ENCODE measurements at places on chromosomes 3 and 15.

- no peak for DNase-seq
Measured at GRCh38 chr3:189779166-189779565, 148.0 kb downstream of the TP63 start.

DNA sequence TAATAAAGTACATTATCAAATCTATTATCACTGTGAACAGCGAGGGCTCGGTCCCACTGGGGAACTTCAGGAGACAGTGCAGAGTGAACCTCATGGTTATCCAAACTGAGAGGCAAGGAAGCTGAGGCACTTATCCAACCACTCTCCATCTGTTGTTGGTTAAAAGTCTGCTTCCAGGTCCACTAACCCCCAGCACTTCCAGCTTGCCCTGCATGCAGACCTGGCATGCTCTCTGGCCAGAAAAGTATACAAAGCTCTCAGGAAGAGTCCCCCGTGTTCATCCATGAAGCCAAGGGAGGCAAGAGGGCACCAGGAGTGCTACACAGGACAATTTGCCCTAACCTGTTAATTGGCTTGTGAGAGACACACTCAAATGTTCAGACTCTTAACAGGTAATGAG lies 36.0 kb downstream of the FBN1 start:
- no peak for DNase-seq

DNA sequence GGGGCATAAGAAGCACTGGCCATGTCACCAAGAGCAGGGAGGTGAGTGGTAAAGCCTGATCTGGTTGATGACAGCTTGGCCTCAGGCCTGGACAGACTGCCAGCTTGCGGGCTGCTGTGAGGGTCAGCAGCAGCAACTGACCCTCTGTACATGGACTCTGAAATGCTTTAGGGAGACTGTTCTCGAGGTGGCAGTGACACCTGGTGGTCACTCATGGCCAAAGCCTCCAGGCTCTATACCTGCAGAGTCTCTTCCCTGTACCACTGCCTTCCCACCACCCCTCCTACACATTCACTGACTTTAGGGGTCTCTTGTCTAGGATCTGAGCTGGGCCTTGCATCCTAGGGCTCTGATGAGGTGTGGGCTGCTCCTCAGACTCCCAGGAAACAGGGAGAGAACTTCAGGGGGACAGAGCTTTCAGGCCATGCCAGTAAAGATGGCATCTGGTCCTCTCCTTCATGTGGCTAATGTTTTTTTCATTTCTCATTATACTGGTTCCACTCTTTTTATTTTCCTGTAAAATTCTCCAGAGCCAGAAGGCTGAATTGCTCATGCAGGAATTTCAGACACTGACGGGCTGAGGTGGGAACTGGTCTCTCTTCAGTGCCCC lies 17.2 kb upstream of the TIMP4 start:
- DNase-seq = no peak

DNA sequence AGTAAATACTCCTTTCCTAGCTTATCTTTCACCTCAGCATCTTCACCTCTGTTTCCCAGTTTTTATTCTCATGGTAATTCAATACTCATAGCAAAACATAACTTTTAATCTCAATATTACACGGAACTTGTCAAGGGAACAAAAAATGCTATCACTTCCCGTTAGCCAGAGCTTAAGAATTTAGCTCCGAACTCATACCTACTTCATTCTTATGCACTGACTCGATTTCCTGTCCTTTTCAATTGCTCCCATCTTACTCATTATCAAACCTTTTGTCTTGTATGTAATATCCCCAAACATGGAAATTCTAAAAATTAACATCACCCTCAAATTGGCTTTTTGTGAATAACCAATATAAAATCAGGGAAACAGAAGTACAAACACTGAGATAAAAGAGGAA lies 28.2 kb downstream of the MYEF2 start:
- no peak for DNase-seq

DNA sequence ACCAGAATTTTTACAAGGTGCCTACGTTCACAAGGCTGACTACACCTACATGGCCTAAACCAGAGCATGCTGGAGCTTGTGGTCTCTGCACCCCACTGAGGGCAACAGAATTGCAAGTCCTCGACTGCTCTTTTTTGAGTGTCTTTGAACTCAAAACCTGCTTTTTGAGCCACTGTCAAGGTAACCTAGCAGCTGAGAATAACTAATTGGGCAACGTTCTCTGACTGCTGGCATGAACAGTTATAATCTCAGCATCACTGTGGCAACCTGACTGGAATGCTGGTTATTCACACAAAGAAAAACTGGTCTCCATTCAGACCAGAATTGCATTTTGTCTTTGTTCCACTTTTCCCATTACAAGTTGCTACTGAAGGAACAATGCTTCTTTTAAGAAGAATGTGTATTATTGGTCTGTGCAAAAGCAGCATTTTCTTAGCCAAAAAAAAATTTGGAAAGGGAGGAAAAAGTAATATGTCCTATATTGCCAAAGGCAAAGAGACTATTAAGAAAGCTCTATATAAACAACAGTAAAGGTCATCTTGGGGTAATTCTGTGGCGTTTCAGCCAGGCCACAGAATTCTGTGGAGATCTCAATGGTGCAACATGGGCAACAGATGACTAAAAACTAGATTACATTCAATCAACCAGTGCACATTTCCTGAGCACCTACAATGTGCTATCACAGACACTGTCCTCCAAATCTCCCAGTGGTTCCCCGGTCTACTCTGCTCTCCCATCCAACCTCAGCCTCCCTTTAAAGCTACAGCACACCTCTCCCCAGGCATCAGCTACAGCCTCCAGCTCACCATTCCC lies 76.8 kb downstream of the TNIK start:
- no peak for DNase-seq

GRCh38 chr3:106485802-106486201 lies 617.0 kb upstream of the CBLB start:
- DNase-seq = no peak

DNA sequence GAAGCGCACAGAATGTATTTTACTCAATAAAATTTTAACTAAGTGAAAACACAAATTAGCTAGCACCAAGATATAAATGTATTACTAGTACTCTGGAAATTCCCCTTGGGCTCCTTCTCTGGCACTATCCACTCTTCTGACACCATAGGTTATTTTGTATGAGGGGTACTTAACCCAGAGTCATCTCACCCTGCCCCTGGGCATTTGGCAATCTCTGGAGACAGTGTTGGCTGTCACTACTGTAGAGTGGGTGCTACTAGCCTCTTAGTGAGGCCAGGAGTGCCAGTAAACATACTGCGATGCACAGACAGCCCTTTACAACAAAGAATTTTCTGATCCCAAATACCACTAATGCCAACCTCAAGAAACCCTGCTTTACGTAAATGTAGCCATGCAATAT lies 246.3 kb upstream of the KBTBD8 start:
- no peak for DNase-seq

DNA sequence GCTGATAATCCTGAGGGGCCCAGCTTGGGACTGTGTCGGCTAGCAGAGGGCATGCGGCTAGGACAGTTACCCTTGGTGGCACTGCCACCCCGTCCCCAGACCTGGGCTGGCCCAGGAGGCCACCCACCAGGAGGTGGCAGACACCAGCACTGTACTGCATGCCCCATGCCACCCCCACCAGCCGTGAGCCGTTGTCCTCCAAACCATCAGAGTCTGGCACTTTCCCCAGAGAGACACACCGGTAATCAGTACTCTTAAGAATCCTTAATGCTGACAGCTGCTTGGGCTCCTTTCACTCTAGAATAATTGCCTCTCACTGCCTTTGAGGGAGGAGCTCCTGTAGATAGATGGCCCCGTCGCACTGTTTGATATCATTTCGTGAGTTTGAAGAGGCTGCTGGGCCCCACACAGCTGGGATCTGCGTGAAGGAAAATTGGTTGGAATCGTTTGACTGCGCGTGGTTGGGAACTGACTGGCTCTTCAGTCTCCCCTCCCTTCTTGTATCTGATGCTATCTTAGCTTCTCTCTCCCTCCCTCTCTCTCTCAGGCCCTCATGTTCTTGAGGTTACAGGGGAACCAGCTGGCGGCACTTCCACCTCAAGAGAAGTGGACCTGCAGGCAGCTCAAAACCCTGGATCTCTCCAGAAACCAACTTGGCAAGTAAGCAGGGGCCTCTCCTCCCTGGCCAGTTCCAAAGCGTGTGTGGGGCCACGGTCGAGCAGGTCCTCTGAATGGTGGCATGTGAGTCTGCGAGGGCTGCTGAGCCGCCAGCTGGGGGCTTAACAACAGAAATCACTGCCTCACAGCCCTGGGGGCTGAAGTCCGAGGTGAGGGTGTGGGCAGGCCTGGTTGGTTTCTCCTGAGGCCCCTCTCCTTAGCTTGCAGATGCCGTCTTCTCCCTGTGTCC lies 94.9 kb downstream of the LRRK1 start:
- no peak for DNase-seq

DNA sequence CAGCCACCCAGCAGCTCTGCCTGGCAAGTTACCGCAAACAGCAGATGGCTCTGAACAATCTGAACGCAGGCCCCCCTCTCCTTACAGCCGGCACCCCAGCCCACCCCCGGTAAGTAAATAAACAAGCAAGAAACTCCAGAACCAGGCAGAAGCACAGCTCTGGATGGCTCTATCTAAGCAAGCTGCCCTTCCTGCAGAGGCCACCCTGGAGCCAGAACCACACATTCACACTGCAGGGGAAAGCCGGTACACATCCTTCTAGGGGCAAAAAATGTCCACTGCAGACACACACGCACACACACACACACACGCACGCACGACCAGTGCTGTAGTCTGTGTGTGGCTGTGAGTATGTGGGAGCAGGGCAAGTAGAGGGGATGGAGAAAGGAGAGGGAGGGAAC lies 63.9 kb downstream of the ADCY5 start:
- no peak for DNase-seq

DNA sequence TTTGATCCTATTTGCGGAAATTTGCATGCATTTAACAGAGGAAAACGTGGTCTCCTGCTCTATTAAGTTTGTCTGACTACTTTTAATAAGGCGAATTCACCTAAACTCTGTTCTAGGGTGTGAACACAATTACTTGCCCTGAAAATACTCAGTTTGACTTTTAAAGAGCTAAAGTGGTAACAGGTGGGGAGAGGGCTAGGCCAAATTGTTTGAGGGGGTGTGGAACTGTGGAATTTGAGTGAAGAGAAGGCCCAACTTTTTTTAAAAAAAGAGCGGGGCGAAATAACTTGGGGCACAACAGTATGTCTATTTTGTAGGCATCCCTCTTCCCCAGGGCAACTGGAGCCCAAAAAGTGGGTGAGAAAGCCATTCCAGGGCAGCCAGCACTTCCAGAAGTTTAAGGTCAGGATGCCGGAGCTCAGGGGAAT lies 580 bp upstream of the FXR1 start:
- DNase-seq = no peak

- DNase-seq = no peak
Measured at GRCh38 chr3:172100482-172100881, 61.1 kb downstream of the FNDC3B start.

DNA sequence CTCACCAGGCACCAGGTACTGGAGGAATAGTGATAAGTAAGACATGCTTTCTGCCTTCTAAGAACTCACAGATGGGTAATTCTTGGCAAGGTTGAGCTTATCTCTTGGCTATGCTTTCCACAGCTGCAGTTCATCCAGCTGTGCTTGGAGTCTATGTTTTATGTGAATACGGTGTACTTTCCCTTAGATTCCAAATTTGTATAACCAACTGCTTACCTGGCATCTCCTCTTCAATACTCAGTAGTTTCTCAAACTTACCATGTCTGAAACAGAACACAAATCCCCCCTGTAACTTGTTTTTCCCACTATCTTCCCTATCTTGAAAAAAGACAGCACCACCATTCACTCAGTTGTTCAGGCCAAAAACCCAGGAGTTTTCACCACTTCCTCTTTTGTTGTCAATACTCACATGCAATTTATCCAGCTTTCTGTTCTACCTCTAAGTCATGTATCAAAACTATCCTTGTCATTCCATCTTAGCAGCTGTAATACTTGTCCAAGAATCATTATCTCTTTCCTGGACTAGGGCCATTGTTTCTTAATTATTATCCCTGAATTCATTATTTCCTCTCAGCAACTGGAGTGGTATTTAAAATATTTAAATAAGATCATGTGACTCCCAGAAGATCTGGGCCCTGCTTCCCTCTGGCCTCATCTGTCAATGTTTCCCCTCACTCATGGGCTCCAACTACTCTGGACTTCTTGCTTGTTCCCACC lies 32.6 kb downstream of the COL6A5 start:
- DNase-seq = no peak

DNA sequence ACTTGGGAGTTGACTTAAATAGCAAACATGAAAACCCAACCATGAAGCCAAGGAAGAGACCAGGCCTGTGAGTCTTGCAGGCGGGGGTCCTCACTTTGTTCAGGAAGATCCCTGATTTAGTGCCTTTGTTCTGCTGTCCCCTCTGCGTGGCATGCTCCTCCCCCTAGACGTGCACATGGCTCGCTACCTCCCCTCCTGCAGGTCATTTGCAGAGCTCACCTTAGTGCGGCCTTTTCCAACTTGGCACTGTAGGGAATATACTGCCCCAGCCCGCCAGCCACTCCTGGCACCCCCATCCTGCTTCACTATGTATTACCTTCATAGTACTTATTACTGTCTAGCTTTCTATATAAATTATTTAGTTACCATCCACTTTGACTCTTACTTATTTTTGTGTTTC lies 18.3 kb downstream of the GXYLT2 start:
- no peak for DNase-seq

DNA sequence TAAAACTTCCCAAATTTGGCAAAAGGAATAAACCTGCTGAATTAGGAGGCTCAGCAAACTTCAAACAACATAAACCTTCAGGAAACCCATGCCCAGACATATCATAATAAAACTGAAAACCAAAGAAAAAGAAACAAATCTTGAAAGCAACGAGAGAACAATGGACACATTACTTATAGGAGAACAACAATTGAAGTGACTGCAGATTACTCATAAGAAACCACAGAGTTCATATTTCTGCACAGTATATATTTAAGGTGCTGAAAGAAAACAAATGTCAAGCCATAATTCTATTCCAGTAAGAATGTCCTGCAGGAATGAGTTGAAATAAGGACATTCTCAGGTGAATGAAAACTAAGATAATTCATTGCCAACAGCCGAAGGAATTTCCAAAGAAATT lies 80.8 kb upstream of the PROK2 start:
- no peak for DNase-seq

DNA sequence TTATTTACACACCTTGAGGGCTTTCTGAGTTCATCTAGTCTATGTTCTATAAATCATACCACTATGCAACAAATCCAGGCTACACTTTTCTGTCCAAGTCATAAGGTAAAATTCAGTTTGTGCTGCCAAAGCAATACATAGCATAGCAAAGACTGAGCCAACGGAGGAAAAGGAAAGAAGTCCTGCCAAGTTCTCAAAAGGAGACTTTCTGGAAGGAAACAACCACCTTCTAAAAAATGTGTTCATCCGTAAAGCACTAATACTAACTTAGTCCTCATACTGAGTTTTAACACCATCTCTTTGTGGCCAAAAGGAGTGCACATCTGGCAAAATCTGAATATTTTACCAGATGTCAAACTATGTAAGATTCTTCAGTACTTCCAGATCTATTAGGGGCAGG lies 620.2 kb downstream of the RBMS3 start:
- no peak for DNase-seq

Data from NCI-H1048 (cell line).